NCI-H345 (cell line): ENCODE measurements at places on chromosomes 6 and 20.

DNA sequence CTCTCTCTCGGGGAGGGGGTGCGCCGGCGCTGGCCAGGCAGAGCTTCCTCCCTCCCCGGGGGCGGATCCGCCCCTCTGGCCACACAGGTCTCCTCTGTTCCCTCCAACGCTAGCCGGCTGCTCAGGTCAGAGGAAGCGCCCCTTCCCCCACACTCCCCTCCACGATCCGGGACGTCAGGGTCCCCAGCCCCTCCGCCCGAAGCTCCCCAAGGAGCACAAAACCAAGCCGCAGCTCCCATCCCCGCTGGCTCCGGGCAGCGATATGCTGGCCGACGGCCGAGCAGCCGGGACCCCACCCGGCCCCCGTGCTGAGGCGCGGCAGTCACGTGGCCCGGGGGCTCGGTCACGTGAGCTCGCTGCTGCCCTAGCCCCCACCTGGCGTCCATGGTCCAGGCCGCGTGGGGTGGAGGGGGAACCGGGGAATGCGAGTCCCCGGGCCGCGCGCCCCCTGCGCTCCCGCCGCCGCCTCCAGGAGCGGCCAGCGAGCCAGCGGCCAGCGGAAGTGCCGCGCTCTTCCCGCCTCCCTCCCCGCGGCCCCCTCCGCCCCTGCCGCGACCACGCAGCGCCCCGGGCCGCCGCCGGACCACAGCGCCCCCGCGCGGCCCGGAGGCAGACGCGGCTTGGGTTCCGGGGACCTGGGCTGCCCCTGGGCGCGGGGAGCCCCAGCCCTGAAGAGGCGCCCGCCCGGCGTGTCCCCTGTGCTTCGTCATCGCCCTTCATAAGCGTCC lies at the start of gene SLC35B2:
Gene SLC35B2 (minus strand): TSS at position 504 of the 728 bp plus-strand sequence. CDS start 118 bp downstream, at position 386.
- peak; percentile 81 for DNase-seq

DNA sequence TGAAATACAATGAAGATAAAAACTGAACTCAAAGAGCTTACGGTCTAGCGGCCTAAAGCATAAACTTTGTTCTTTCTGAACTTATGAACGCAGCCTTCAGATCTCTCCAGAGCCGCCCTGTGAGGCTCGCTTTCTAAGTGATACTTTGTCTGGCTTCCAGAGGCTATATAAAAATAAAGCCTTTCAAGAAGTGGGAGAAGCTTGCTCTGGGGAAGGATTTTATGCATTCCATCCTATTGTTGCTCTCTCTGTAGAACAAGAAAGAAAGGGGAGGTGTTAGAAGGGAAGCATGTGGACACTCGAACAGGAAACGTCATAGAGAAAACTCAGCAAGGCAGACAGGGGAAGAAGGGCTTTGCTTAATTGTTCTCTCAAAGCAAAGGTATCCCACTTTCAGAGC lies 77.0 kb downstream of the TBX18 start:
- no peak for DNase-seq

DNA sequence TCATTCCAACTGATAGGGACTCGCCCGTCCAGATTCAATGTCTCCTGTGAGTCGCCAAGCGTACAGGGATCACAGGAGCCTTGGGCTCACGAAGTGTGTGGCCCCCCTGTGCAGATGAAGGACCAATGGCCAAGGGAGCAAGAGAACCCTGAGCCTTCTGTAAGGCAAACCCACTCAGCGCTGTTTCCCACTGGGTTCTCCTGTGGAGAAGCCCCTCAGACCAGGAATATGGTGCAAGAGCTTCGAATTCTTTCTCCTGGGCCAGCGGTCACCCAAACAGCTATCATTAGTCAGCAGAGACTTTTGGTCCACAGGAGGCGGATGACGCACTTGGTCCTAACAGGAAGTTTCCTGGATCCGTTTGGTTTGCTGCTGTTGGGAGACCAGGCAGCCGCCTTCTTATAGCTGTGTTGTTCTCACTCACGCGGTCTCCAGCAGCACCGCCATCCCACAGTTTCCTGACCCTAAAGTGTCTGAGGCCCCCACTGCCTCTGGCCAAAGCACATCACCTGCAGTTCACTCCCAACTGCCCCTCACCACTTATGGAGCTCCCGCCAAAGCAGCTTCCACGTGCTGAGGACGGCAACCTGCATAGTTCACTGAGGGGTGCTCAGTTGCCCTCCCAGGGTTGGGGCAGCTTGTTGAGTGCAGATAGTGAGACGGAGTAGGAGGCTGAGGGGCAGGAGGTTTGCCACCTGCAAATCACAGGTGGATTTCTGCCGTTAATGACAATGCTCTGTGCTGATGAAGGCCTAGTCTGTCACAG lies 268.6 kb downstream of the ERMARD start:
- no peak for DNase-seq

- DNase-seq, result no peak
These were observed 190.9 kb upstream of the SLC24A3 start for GRCh38 chr20:19021406-19022117.

DNA sequence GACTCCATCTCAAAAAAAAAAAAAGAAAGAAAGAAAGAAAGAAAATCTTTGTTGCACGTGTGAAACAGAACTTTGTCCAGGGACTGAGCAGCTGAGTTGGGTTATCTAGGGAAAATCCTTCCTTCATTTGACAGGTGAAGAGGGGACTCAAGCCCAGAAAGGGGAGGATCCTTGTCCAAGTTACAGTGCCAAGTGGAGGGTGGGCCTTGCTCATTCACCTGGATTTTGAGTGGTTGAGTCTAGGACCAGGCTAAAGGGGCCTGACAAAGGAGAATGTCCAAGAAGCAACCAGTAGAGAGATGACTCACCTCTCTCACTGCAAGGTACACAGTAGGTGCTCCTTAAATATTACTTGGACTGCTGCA lies 2.7 kb downstream of the TGIF2 start:
- DNase-seq, result no peak

DNA sequence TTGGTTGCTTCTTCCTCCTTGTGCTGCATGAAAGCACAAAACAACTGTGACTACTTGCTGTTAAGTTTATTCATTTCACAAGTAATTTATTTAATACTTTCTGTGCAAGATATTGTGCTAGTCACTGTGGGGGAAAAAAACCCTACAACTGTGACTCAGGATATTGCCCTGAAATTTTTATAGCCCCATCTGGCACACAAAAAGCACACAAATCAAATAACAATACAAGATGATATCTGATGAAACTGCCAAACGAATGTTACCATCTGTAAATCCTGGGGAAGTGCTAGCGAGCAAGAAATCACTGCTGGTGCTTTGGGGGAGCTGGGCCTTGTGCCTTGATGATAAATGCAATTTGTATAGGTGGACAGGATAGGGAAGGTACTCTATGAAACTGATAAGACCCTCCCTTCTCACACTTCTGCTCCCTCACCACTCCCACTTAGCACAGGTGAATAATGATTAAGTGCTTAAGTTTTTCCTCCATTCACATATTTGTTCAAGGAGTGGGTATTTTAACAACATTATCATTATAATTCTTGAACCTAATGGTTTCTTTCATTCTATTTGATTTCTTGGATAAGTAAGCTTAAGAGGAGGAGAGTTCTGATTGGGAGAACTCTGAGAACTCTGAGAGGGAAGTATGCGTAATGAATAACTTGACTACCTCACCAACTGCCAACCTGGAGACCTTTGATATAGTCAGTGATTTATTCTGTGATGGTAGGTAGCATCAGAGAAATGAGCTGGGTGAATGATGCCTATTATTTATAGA lies 115.3 kb downstream of the RTN4IP1 start:
- no peak for DNase-seq

GRCh38 chr6:44050872-44051505 lies 76.3 kb downstream of the MRPL14 start:
- no peak for DNase-seq

DNA sequence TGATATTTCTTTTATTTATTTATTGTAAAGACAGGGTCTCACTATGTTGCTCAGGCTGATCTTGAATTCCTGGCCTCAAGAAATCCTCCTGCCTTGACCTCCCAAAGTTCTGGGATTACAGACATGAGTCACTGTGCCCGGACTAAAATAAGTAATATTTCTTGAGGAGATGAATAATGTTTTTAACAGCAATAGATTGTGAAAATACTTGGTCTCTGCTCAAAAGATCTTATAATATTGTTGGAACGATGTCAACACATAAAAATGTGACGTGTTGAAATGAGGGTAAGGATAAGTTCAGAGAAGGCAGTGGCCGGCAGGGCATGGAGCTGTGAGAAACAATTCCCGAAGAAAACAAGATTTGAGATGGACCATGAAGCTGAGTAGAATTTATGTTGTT lies 178.7 kb downstream of the GJA1 start:
- DNase-seq, result no peak

GRCh38 chr6:27237089-27237803 lies 10.3 kb upstream of the PRSS16 start:
- DNase-seq, result no peak

DNA sequence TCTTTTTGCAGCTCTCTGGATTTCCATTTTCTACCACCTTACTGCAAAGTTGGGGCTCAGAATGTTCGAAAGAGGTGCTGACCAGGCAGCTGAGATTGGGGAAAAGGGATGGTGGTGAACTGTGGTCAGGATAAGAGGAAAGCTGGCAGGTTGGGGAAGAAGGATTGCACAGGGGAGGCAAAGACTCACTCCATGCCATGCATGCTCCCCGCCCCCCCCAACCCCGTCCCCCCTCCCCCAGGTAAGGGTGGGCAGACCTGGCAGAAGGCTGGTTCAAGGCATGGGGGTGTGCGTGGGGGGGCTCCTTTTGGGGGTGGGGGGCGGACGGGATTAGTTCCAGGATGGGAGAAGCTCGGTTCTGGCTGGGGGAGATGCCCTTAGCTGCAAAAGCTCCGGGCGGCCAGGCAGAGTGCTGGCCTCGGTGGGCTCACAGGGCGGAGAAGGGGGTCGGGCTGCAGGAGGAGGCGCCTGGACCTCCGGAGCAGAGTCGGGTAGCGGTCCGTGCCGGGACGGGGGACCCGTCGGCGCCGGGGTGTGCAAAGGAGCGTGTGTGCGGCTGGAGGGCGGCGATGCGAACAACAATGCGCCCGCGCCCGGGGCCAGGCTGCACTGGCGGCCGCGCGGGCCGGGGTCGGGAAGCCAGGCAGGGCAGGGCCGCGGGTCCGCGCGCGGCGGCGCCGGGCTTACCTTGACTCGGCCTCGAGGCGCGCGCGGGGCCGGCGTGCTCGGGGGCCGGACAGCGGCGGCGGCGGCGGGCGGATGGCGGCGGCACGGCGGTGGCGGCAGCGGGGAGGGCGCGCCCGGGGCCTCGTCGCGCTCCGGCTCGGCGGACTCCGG lies 880 bp downstream of the ADNP start:
- peak; percentile 29 for DNase-seq

DNA sequence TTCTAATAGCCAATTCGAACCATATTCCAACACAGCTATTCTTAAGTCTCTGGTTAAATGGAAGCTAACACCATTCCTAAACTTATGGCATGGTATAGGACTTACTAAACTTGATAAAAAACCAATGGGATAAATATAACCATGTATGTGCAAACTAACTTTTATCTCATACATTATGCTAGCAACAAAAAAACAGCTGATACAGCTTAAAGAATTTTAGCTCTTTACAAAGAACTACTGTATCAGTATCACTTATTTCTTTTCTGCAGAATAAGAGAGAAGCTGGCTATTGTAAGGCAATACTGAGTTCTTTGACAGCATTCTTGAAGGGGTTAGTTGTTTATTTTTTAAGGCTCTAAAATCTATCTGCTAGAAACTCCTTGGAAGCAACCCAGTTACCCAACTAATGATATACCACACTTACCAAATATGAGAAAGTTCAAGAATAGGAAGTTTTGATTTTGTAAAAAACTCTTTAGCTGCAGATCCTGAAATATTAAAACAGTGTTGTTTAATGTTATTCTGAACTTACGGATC lies 44.9 kb downstream of the REPS1 start:
- DNase-seq, result no peak

DNA sequence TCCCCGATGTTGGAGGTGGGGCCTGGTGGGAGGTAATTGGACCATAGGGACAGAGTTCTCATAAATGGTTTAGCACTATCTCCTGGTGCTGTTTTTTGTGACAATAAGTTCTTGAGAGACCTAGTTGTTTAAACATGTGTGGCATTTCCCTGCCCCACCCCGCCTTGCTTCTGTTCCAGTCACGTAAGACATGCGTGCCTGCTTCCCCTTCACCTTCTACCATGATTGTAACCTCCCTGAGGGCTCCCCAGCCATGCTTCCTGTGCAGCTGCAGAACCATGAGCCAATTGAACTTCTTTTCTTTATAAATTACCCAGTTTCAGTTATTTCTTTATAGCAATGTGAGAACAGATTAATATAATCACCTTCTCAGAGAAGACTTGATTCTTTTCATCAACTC lies 2.5 kb upstream of the RNF144B start:
- DNase-seq, result no peak
